NCI-H2081 (cell line): ENCODE measurements at places on chromosomes 7 and 10.
A peak's percentile ranks its signal among the peaks of the same experiment; 100 is the strongest.

GRCh38 chr10:125547010-125547650 is 135.8 kb downstream of the TEX36 start:
- no peak for DNase-seq

DNA sequence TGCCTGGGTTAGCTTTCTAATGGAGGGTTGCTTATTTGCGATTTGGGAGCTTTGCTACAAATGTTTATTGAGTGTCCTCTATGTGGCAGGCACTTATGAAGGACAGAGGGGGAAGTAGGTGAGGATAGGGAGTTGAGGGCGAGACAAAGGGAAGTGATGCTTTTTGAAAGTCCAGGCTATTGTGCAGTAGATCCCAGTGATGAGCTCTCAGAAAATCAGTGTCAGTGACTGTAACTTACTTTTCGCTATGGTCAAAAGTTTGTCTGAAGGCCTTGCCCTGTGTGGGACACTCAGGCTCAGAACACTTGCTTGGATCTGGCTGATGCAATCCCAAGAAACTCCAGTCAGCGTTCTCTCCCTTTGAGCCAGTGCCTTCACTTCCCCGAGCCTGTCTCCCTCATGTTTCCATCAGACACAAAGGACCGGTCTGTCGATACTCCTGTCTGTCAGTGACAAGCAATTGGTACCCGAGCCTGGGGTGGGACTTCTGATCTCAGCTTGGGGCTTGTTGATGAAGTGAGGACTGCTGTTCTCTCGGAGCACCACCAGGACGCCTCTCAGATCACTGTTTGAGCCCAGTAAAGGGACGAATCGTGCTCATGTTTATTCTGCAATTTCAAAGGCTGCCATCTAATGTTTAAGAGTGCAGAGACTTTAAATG is 63.1 kb upstream of the SORCS3 start:
- no peak for DNase-seq

DNA sequence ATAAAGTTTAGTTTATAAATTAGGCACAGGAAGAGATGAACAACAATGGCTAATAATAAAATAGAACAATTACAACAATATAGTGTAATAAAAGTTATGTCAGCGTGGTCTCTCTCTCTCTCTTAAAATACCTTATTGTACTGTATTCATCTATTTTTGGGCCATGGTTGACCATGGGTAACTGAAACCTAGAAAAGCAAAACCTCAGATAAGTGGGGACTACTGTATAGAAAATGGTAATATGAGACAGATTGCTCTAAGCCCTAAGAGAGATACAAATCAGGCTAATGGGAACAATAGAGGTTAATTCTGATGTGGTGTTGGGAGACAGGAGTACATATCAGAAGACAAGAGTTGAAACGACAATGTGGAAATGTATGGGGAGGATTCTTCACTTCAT is 86.2 kb downstream of the ZNF365 start:
- no peak for DNase-seq

DNA sequence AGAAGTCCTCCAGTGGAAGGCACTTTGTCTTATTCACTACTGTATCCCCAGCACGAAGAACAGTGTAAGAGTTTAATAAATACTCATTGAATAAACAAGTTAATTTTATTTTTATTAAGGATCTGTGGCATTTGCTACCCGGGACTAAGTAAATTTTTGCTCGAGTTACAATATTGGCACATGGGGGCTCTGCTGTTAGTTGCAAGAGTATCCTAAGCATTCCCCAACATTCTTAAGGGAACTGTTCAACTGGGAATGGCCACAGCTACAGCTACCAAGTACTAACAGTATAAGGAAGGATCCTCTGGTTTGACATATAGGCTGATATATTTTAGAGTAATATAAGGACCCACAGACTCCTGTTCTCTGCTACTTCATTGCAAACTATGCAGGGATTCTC is 8.7 kb upstream of the LRRTM3 start:
- no peak for DNase-seq

DNA sequence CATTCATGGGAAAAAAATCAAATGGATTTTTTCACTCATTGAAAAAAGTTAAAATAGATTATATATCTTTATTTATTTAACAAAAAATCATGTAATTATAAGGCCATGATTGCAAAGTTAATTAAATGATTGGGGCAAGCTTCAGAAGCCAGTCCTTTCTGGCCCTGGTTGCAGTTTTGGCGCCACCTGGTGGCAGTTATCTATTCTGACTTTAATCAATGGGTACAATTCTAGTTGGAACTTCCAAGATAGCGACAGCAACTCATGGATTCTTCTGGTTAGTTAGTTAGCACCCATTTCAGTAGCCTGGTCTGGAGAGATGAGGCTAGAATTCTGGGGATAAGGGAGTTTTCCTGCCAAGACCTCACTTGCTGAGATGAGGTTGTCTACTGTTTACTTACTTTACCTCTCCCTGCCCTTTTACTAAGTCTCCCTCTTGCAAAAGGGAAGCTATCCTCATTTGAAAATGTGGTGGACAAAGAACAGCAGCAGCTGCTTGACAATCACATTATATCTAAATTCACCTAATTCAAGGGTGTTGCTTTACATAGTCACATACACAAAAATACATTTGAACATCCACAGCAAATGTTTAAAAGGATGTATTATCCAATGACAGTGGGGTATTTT is 42.3 kb downstream of the NOC3L start:
- peak; percentile 40 for DNase-seq

DNA sequence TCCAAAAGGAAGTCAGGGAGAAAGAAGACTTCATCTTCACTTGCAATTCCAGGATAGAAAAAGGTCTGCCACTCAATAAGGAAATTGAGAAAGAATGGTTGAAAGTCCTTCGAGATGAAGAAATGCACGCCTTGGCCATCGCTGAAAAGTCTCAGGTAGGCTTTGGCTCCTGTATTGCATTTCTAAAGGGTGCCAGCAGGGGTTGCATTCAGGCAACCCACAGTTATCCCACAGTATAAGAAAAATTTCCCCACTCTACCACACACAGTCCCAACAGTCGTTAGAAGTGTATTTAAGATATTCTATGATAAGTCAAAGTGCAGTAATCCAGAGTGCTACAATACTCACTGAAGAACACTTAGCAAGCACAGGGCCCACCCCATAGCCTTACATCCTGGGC is 93.4 kb upstream of the FGL2 start:
- no peak for DNase-seq

DNA sequence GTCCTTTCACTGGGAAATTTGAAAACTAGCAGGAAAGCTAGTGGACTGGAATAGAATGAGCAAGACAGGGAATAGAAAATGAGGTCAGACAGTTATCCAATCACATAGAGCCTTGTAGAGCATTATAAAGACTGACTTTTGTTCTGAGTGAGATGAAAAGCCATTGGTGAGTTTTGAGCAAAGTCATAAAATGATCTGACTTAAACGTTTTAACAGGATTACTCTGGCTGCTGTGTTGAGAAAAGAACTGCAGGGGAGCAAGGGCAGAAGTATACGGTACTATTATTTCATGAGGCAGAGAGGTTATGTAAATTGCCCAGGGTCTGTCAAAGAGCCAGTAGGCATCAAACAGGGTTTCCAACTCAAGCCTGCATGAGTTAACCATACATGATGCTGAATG is 393.4 kb downstream of the TFEC start:
- DNase-seq = no peak

DNA sequence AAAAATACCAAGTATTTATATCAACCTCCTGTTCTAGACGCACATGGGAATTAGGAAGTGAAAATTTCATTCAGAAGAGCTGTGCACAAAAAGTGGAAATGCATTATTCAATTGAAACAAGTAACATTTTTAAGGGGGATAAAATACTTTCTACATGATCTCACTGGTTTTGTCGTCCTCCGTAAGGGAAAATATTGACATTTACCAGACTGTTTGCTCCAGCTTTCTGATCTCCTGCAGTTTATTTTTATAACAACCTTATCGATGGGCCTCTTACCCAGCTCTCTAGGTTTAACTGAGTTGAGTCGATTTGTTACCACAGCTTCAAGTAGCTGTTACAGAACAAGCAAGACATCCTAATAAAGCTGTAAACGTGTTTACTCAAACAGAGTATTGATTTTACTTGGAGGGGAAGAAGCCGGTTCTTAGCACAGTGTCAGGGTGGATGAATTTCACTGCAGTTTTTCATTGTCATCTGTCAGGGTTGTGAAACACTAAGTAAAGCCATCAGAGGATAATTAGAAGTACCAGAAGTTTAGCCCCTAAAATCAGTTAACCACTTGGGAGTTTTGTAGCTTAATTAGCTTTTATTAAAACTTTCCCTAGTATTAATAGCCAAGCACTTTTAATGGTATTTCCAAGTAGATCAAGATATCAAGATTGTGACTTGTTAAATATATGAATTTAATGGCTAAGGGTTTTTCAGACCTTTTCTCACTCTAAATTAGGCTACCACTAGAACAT is 142.6 kb upstream of the KAT6B start:
- no peak for DNase-seq

DNA sequence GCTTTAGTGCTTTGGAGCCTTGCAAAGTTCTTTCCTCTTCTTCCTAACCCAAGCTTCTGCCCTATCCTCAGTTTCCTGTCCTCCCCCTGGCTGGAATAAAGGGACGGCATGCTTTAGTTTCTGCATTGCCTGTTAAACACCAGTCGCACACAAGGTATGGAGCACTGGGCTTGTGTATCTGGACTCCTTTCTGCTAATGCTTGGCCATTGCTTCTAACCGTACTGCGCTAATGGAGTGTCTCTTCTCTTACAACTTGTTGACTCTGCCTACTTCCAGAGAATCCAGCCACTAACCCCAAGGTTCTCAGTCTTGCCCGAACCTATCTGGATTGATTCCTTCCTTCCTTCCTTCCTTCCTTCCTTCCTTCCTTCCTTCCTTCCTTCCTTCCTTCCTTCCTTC is 120.6 kb downstream of the REEP3 start:
- DNase-seq = no peak
